ENCODE measurements at places on chromosomes 5 and 9.
A peak's percentile ranks its signal among the peaks of the same experiment; 100 is the strongest.

- DNase-seq, result no peak
Measured at GRCh38 chr9:111154081-111154562, 115.9 kb upstream of the LPAR1 start.

DNA sequence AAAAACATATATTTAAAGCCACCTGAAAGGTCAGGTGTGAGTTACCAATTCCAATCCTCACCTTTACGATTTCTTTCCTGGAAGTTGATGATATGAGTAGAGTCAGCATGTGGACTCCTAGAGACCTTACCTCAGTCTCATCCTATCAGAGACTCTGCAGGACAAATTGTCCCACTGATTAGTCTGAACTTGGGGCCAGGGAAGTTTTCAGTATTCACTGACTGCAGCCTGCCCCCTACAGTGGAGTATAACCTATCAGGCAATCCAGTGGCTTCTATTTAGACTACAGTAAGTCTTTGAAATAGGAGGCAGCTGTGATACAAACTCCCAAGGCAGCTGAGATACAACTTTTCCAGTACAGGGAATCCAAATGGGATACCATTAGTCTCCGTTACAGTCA lies 449.4 kb upstream of the CDH10 start:
- no peak for DNase-seq

DNA sequence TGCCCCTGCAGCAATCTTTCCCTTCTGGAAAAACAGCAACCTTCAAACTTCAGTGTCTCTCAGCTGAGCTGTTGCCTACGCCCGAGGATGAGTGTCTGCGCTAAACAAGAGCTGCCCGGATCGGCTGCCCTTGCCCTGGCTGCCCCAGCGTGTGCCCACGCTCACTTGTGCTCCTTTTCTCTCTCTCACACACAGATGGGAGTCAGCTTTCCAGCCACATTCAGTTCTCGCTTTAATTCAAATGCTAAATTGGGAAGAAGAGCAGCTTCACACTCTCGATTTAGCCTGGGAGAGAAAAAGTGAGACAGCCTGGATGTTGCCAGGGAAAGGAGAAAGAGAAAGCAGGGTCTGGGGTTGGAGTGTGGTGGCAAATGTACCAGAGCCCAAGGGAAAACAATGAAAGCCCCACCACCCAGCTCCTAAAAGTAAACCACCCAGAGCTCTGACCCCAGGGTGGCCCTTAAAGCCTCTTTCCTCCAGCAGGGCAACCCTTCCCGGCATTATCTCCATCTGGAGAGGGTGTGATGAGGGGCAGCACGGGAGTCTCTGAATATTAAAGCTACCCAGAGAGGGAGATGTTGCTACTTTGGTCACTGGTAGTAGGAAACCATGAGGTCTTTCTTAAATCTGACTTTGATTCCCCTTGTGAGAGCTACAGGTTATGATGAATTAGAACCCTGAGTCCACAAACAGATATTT lies 9.9 kb upstream of the EGR1 start:
- DNase-seq, result no peak

- DNase-seq, result no peak
Measured at GRCh38 chr9:35656831-35657545, 831 bp downstream of the RMRP start.

GRCh38 chr5:124180299-124180874 lies 566.1 kb downstream of the ZNF608 start:
- no peak for DNase-seq

DNA sequence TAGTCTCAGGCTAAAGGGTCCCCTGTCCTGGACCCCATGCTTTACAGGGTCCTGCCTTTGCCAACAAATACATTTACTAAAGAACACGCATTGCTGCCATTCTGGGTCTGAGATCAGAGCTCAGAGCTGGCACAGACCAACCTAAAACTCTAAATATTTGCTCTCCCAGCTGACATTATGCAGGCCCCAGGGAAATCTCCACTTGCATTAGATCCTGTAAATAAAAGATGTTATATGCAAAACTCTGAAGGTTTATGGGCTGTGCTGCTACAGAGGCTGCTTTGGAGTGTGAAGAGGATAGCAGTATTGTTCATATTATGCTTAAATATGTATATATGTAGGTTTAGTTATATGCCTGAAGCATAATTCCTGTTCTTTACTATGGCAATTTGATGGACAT lies 35.9 kb upstream of the RANBP3L start:
- DNase-seq, result no peak

GRCh38 chr5:82287625-82288024 lies 9.5 kb upstream of the RPS23 start:
- DNase-seq, result no peak

DNA sequence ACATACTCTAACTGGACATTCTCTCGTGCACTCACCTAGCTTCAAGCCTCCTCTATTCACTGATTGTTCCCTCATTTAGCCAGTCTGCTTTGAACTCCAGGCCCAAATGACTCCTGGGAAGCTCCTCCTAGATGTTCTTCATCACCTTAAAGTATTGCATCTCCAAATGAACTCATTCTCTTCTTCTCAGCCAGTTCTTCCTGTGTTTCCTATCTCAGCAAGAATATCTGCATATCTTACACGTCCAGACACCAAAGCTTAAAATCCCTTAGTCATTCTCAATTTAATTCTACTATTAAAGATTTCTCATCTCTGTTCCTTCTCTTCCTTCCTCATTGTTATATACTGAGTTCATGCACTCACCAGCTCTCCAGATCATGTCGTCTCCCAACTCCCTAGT lies 118.6 kb upstream of the DAB2 start:
- no peak for DNase-seq

- DNase-seq, result peak; percentile 73
Measured at GRCh38 chr5:168291342-168291963, at the start of gene WWC1. WWC1 (plus strand) TSS chr5:168291645; CDS start chr5:168292153, 508 bp downstream.

GRCh38 chr9:98342820-98343210 lies 87.4 kb upstream of the TBC1D2 start:
- no peak for DNase-seq

- DNase-seq, result peak; percentile 55
Measured at GRCh38 chr9:93955111-93955980, at the start of gene BARX1. BARX1 (minus strand) TSS chr9:93955355; CDS start chr9:93955146, 209 bp downstream.

- no peak for DNase-seq
Measured at GRCh38 chr5:118946138-118946800, 42.1 kb downstream of the DTWD2 start.

GRCh38 chr5:14175381-14175780 lies 32.2 kb downstream of the TRIO start:
- DNase-seq, result no peak

DNA sequence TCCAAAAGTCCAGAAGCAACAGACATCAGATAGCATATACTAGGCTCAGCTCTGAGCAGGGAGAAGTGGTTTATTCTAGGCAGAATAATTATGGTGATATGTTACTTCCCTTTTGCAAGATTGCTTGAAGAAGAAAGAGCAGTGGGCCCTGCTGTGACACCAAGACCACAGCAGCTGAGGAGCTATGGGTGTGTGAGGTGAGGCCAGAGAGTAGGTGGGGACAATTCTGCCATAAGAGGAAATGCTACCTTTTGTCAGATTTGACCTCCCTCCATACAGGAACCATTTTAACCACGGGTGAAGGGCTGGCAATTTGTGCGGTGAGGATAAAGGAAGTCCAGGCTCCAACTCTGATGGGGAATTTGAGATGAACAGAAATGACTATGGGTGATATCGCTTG lies 51.3 kb downstream of the TNFSF15 start:
- peak; percentile 22 for DNase-seq

DNA sequence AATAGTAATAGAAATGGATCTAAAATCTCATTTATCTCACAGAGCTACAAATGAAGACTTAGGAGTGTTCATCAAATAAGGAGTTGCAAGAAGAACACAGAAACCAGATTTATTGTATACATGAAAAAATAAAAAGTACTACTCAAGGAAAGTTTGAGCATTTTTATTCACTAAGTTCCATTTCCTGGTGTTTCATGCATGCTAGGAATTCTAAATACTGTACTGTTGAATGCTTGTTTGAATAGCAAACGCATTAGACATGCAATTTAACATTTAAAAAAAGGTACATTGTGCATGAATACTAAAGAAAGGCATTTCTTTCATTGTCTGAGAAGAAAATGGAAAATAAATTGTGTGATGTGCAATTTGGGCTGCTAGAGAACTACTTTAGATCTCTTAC lies 52.1 kb downstream of the C6 start:
- no peak for DNase-seq

- DNase-seq, result no peak
Measured at GRCh38 chr5:117195076-117195475, 620.5 kb upstream of the SEMA6A start.

DNA sequence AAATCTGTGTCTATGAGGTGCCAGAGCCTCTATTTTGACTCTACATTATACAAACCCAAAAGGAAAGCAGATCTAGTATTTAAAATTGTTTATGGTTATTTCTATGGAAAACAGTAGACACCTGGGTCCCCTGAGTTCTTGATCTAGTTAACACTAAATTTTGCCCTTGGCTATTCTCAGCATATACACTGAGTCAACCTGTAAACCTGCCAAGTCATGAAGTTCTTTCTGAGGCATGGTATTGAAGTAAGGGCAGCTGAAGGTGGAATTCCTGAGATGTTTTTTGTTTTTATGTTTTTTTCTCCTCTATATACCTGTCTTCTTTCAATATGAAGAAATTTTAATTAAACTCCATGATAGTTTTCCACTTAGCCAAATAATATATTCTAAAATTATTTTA lies 120.2 kb downstream of the PDE4D start:
- no peak for DNase-seq

DNA sequence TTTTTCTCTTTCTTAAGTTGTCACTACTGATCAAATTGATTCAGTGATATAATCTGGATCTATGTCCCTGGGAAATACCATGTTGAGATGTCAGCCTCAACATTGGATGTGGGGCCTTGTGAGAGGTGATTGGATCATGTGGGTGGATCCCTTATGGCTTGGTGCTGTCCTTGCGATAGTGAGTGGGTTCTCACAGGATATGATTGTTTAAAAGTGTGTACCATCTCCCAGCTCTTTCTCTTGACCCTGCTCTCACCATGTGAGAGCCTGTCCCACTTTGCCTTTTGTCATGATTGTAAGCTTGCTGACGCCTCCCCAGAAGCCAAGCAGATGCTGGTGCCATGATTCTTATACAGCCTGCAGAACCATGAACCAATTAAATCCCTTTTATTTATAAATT lies 68.6 kb downstream of the ST8SIA4 start:
- DNase-seq, result no peak

GRCh38 chr9:4143936-4144717 lies 155.7 kb downstream of the GLIS3 start:
- no peak for DNase-seq

GRCh38 chr5:40780858-40781257 lies 17.3 kb downstream of the PRKAA1 start:
- DNase-seq, result no peak

DNA sequence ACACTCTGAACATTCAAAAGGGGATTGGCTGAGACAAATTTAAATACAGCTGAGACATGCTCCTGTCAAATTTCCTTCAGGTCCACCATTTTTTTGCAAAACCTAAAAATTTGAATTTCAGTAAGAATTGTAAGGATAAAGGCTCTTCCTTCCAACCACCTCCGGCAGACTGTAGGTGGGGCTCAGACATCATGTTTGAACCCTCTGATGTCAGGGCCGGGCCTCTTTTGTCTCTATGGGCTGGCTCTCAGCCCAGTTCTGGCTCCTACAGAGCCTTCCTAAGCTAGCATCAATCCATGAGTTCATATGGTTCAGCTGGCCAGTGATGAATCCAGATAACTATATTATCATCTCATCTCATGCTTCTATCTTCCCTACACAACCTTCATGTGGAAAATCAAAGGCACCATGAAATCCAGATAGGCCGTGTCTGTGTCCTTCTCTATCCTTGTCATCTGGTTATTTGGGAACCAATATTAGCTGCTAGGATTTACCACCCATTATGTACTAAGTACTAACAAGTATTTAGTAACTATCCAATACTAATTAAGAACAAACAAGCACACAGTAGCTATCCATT lies 44.2 kb downstream of the NIPSNAP3B start:
- DNase-seq, result peak; percentile 25

DNA sequence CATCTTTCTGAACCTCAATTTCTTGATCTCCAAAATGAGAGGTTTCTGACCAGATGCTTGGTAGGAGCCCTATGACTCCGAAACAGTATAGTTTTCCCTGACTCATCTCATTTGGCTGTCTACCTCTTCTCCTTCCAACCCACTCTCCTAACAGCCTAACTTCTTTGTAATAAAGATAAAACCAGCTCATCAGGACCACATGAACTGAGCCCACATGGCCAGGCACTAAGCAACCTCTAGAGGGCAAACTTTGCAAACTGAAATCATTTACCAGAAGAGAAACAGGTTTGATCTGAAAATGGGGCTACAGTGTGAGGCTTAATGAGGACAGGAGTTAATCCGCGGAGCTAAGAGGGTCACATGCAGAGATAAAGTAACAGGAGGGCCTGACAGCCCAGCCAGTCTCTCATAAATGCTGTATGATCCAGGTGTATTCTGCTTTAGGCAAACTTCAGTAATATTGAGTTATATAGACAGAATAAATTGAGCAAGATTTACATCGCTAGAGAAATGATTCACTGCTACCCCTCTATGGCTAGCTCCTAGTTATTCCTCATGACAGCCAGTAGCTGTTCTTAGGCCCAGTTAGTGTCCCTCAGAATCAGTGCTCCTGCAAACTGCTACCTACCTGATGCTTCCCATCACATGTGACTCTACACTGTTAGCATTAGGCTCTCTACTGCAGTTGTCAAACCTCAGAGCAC lies 64.6 kb downstream of the ABCA1 start:
- DNase-seq, result peak; percentile 20

DNA sequence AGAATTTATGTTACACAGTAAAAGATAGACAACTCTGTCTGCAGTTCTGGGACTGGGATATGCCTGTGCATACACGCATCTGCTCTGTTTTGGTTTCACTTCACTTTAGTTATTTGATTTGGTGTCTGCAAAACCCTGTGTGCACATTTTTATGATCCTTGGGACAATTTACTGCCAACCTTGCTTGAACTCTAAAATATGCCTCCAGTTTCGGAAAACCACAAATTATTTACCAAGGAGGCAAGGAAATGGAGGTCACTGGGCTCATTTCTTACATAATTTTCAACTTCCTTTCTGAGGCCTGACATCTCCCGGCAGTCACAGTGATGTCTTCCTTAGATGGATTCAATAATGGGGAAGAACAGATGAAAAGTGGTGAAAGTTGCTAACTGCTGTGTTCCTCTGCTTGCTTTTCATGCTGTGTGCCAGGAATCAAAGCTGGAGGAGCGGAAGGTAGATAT lies 61.2 kb upstream of the TAF11L2 start:
- no peak for DNase-seq

DNA sequence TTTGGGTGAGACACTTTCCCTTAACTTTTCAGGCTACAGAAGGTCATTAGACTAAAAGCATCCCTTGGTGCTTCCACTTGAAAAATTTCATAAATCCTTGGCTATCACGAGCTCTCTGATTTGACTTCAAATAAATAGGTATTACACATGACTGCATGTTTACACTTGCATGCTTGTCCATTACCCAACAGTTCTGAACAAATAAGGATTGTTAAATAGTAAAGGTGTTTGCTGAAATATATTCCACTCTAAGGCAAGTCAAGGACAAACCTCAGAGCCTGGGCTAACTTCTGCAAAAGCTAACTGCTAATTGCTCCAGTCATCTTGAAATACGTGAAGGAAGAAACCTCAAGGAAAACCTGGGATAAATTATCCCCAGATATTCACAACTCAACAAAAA lies 14.5 kb downstream of the FBXW2 start:
- no peak for DNase-seq

- no peak for DNase-seq
Measured at GRCh38 chr9:70105147-70105546, 61.5 kb downstream of the MAMDC2 start.

- DNase-seq, result peak; percentile 98
Measured at GRCh38 chr5:149551227-149552037, at the start of gene CSNK1A1. CSNK1A1 (minus strand) TSS chr5:149551439; CDS start chr5:149550964, 475 bp downstream.

- no peak for DNase-seq
Measured at GRCh38 chr9:76136986-76137385, 246.5 kb downstream of the PCSK5 start.

Measured in natural killer cell (primary cell).